T-helper 2 cell (primary cell): ENCODE measurements at places on chromosomes 1 and 21.

- DNase-seq: no peak
These were observed 10.6 kb upstream of the TRIM33 start for GRCh38 chr1:114521396-114522263.

DNA sequence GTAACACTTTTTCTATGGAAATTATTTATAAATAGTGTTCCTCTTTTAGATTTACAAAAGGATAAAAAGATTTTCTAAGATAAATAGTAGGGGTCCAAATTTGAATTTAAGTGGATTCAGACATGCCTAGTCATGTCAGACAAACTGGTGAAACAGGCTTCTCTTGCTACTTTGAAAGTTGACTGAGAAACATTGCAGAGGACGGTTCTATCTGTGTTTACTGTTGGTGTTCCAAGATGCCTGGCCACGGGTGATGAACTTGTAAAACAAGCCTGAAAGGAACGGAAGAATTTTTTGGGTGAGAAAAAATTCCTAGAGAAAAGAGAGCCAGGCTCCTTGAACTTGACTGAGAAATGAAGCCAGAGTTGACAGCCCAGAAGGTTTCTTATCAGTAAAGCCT lies 2.2 kb downstream of the KRTAP19-1 start:
- DNase-seq: no peak

DNA sequence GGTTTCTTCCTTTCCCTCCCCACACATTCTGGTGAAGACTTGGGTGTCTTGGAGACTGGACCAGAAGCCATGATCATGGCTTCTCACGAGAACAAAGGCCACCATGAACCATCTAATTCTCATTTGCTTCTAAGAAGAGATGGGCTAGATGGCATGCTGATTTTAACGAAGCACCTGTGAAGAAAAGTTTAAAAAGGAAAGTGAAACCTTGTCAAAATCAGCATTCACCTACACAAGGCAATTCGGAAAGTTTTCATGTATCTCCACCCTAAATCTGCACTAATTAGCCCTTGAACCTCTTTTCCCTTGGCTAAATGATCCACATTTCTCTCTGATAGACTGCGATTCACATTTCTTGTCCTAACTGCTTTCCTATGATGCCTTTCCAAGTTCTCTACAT lies 114.3 kb upstream of the RAVER2 start:
- peak; percentile 38 for DNase-seq

GRCh38 chr1:212301580-212301979 lies 16.4 kb downstream of the PPP2R5A start:
- no peak for DNase-seq

DNA sequence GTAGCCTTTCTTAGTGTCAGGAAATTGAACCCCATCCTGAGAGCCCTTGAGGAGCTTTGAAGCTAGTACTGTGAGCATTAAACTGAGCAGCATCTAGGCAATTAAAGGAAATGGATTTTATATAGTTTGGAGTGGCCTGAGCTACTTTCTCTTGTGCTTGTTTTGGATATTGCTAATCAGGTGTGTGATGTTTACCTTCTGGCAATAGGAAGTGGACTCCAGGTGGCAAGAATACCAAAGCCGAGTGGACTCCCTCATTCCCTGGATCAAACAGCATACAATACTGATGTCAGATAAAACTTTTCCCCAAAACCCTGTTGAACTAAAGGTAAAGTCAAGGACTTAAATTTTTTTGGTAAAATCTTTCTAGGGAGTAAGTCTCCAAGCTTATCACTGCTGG lies 79.4 kb downstream of the MACF1 start:
- DNase-seq: no peak

DNA sequence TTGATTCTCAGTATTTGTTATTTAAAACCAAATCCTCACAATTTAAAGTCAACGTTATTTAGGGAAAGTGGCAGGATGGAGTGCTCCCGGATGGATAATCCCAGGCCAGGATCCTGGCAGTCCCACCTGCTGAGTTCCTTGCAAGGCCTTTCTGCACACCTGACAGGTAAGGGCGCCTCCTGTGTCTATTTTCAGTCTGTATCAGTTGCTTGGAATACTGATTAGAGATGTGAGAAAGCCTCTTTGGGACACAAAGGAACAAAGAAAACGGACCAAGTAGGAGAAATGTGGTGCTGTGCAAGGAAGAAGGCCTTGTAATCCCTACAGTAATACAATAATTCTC lies 12.2 kb downstream of the STYXL2 start:
- DNase-seq: no peak

DNA sequence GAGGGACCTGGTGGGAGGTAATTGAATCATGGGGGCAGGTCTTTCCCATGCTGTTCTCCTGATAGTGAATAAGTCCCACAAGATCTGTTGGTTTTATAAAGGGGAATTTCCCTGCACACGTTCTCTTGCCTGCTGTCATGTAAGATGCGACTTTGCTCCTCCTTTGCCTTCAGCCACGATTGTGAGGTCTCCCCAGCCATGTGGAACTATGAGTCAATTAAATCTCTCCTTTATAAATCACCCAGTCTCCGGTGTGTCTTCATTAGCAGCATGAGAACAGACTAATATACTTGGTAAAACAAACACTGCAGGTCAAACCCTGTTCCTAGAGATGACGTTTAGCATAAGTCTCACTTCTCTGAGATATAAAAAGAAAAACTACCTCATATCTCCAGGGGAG lies 148.3 kb downstream of the MATN1 start:
- DNase-seq: no peak

DNA sequence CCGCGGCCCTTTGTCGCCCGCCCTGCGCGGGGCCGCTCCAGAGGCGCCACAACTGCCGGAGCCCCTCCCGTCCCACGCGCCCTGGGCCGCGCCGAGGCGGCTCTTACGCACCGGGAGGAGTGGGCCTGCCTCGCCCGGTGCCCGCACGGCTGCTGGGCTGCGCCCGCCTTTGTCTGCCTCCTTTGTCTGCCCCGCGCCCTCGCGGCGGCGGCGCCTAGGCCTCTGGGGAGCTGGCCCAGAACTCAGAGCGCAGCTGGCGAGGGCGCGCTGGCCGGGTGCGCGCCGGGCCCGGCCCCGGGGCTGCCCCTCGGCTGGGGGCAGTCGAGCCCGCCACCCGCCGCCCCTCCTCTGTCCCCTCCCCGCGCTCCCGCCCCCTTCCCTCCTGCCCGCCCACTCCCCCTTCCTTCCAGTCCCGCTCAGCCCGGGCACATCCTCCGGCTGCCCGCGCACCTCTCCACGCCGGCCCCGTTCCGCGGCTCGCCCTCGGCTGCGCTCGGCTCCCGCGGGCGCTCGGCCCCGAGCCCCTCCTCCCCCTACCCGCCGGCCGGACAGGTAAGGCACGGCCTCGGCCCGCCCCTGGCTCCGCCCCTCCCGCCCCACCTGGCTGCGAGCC lies at the start of gene DRAXIN:
TSS of gene DRAXIN (plus strand) at position 409 of the 613 bp plus-strand sequence. CDS start 14,549 bp downstream, outside the sequence.
- no peak for DNase-seq

GRCh38 chr21:15763359-15763758 lies 33.6 kb downstream of the USP25 start:
- DNase-seq: no peak

DNA sequence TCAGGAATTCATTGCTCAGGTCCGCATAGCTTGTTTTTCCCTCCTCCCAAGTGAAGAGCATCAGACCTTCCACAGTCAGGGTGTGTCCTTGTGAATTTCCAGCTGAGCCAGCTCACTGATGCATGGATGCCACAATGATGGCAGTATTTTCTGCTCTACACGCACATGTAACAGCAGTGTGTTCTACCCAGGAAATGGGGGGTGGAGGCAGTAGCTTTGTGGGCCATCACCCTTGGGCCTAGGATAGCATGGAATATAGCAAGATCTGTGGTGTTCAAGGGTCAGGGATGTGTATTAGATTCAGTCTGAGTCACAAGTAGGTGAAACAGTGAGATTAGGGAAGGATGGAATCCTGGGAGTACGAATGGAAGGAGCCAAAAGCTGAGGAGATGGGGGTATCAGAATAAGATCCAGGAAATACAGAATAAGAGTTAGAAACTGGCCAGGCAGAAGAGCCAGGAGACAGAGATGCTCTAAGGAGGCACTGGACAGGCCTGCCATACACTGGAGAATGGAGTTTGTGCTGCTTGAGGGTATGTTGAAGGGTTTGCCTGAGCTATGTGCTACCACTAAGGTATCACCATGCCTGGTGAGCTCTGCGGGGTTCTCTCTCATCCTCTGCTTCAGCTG lies 90.6 kb upstream of the CNIH3 start:
- no peak for DNase-seq

DNA sequence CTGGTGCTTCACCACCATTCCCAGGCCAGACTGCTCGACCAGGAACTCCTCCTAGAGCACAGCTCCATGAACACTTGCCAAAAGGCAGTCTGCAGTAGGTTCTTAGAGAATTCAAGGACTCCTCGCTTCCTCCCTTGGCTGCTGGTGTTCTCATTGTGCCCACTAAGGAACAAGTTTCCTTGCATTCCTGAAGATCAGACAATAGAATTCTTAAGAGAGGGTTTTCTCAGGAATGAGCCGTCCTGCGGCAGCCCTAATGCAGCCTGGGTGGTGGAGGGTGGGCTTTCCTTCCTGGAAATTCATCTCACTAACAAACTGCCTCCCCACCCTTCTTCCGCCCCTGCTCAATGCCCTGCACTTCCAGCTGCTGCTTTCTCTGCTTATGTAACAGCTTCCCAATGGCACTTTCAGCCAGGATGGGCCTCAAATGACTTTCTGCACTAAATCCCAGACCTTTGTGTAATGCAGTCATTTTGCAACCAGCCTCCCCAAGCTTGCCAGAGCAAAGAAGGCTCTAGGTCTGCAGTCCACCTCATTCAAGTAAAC lies 287.9 kb downstream of the PLPP3 start:
- no peak for DNase-seq

GRCh38 chr1:243520831-243521230 lies 265.0 kb downstream of the SDCCAG8 start:
- no peak for DNase-seq

DNA sequence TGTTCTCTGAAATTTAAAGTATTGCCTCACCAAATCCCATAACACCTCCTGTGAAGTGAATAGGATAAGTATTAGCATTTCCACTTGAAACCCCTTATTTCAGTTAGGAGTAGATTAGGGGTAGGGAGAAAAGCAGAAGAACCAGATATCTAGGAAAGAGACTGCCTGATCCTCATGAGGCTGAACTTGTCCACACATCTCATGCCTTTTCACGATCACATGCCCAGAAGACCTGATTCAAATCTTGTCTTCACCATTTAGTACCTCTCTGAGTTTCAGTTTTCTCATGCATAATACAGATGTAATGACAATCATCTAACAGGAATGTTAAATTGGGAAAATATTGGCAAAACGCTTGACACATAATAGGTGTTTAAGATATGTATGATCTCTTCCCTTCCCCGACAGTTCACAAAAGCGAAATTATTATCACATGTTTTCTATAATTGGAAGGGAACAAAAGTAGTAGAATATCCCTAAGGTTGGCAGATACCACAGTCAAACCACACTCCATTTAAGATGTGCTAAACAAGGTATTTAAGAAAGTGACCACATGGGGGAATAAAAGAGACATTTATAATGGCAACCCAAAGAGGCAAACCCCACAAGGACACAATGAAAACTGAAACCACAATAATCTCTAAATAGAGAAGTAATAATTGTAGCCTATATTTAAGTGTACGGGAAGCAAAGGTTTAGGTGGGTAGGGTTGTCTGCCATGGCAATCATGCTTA lies 25.2 kb downstream of the GFI1 start:
- no peak for DNase-seq

DNA sequence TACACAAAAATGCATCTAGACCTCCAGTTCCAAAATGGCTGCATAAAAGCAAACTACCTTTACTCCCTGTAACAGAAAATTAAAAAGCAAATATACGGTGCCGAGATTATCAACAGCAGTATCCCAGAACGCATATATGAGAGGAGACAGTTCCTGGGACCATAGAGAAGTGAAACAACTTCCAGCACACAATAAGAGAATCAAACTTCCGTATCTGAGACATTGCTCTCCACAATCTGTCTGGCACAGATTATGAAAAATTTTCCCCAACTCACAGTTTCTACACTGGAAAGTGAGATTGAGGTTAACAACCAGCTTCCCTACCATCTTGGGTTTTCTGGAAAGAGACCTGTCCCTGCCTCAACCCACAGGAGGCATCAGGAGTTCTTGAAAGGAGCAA lies 47.2 kb upstream of the ST6GALNAC3 start:
- no peak for DNase-seq

DNA sequence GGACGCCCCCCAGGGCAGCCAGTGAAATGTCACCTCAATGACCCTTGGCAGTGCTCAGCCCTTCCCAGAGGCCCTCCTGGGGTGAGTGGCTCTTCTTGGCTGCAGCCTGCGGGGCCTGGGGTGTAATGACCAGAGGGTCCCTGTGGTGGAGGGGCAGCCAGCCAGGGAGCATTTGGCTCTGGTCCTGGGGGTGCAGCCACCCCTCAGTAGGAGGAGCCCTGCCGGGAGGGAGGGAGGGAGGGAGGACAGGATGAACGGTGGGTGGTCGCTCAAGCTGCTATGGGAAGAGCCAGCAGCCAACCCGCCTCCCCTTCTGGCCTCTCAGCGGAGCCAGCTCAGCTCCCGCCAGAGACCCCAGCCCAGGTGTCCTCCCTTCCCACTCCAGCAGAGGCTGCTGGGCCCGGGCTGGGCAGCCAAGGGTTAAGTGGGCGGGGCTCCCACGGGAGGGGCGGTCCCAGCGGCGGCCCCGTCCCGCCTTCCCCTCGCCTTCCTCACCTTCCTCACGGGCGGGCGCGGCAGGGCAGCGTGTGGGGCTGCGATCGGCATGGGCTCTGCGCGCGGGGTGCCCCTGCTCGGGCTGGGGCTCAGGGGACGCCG lies 9.0 kb upstream of the PLCH2 start:
- DNase-seq: no peak

DNA sequence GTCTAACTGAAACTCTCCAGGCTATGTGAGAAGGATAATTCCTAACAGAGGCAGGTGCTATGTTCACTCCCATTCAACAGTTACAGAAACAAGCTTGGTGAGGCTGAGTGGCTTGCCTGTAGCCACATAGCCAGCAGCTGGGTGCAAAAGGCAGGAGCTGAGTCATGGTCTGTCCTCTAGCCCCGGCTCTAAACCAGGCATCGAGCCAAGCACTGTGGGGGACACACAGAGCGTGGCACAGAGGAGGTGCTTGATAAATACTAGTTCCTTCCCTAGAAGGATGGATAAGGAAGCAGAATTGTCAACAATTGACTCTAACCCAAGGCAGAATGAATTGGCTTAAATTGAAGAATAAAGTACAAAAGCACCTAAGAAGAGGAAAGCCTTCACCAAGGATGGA lies 10.4 kb upstream of the KCNA2 start:
- no peak for DNase-seq
